Activated gamma-delta T cell (primary cell): ENCODE measurements at places on chromosomes 1 and 21.

GRCh38 chr21:36454093-36454531 lies 25.8 kb downstream of the CLDN14 start:
- DNase-seq, result no peak

GRCh38 chr1:167763525-167764220 lies 41.9 kb downstream of the MPZL1 start:
- no peak for DNase-seq

GRCh38 chr1:51644533-51645197 lies 27.8 kb downstream of the OSBPL9 start:
- no peak for DNase-seq

DNA sequence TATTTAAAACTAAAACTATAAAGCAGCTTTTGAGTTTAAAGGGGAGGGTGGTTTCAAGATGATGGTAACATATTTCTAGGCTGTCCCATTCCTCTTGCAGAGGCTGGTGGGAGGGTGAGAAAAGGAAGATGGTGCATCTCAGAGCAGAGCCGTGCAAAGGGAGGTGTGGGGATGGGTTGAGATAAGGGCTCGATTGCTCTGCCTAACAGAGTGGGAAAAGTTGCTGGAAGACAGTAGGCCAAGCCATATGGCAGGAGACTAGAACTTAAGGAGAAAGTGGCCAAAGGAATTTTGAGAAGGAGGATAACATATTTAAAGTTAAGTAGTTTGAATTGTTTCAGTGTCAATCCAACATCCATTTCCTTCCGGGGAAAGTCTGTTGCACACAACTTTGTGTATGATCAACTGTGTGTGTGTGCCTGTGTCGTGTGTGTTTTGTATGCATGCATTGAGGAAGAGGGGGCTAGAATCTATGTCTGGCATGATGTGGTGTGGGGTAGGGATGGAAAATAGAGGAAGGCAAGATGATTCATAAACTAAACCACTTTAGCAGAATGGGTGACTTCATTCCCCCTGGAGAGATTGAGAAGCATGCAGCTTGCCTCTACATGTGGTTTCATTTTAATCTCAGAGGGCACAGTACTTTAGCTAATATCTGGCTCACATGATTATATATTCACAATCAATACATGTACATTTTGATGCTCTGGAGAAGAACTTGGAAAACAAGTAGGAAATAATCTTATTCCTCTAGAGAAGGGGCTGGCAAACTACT lies 145.0 kb upstream of the DNAH14 start:
- DNase-seq, result no peak

- DNase-seq, result no peak
These were observed 15.9 kb downstream of the PDIK1L start for GRCh38 chr1:26127235-26128163.

DNA sequence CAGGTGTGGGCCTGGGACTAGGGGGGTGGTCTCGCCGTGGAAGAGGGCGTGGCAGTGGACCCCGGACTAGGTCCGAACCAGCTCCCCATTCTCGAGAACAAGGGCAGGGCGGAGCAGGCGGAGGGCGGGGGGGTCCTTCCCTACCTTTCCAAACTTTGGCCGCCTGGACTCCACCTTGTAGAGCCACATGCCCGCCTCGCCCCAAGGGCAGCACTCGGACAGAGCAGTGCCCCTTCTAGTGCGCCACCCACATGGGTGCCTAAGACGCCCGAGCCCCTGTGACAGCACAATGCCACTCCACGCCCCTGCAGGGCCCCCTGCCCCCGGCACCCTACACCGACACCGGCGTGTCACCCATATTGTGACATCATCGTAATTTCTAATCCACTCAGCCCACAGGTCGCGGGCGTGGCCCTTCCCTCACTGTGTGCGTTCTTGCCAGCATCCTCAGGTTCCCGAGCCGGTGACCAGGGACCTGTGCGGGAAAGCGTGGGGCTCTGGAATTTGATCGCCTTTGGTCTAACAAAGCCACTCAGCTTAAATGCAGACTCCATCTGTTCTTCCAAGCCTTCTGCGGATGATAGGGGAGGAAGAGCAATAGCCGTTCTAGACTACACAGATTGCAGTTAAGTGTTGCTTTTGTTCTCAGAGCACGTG lies 553 bp upstream of the STMN1 start:
- DNase-seq, result no peak

- peak; percentile 17 for DNase-seq
These were observed 643 bp downstream of the CFAP298 start for GRCh38 chr21:32611471-32611997.

- DNase-seq, result no peak
These were observed 20.4 kb downstream of the PRPF38A start for GRCh38 chr1:52424813-52425212.

DNA sequence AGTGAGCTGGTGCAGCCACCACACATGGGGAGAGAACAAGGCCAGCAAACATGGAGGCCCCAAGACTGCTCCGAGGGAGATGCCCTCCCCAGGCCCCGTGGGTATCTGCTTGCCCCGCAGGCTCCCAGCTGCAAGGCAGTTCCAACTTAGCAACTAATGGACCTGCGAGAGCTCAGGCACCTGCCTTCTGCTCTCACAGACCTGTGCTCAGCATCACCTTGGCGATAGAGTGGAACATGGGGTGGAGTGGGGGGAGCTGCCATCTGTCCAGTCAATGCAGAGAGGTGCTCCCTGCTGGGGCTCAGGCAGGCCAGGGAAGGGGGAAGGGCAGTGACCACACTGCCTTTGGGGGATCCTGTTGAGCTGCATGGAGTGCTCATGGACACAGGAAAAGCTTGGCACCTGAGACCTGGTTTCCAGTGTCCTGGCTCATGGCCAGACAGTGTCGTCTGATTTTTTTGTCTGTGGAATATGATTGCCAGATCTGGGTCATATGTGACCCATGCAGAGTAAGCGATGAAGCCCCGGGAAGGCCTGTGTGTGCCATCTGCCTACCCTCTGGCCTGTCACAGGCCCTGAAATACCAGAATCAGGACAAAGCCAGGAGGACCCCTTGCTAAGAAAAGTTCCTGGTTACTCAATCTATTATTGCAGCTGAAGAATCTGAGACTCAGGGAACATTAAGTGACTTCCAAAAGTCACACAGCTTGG lies 39.9 kb upstream of the TENT5C start:
- no peak for DNase-seq

DNA sequence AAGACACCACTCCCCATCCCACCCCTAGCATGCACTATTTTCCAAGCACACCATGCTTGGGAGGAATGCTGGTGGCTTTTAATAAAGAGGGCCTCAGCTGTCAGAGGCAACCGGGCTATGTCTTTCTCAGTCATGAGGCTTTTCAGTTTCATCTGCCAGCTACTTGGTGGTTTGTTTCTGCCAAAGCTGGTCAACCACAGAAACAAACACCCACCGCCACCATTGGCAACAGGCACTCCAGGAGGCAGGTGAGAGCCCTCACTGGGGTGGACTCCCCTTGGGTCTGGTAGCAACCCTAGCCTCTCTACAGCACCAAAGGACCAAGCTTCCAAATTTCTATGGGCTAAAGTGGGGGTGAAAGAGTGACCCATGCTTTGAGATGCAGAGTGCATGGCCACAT lies 54.3 kb upstream of the CD1D start:
- no peak for DNase-seq

- no peak for DNase-seq
These were observed 36.1 kb downstream of the ESRRG start for GRCh38 chr1:216686860-216687766.

DNA sequence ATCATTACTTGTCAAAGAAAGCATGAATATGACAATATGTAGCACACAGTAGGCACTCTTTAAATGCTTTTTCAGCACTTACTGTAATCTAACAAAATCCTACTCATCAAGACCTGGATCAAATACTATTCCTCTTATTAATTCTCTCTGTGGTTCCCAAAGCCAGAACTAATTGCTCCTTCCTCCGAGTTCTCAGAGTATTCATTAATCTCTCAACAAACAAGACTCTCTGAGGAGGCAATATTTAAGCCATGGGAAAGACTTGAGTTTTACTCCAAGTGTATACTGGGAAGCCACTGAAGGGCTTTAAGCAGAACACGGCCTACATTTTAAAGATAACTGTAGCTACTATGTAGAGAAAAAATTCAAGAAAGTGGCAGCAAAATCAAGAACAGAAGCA lies 79.7 kb downstream of the ENAH start:
- no peak for DNase-seq

GRCh38 chr21:41362605-41363369 lies 960 bp downstream of the MX2 start:
- DNase-seq, result no peak

GRCh38 chr21:32705139-32705538 lies 22.7 kb downstream of the SYNJ1 start:
- DNase-seq, result no peak

GRCh38 chr1:209703834-209704504 lies 677 bp upstream of the HSD11B1 start:
- DNase-seq, result no peak

DNA sequence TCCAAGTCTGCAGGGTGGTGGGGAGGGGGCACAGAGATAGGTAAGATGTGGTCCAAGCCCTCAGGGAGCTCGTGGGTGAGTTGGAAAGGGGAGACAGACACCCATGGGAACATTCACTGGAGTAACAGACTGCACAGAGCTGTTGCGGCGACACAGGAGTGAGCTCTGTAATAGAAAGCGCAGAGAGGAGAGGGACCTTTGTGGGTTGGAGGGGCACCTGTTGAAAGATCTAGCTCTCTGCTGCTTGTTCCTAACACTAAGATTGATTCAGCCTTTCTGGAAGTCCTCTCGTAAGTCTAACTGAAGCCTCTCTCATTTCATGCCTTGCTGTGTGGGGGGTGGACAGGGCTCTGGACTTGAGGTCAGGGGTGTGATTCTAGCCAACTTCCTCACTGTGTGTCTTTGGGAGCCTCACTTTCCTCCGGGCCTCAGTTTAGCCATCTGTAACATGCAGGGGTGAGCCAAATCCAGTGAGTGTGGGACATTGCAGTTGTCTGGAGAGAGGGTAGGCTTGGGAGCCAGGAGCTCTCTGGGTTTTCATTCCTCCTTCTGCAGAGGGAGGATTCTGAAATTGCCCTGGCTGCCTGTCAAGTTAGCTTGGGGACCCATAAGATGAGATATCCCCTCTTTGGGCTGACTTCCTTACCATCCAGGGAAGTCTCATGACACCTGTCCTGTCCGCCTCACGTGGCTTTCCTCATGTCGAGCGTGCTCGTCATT lies 2.0 kb upstream of the ACOT11 start:
- no peak for DNase-seq

- DNase-seq, result peak; percentile 57
These were observed 516 bp downstream of the RCOR3 start for GRCh38 chr1:211259638-211260126.

GRCh38 chr1:15328351-15329103 lies 81.2 kb upstream of the EFHD2 start:
- no peak for DNase-seq
